ENCODE measurements at places on chromosomes 7 and 10.

GRCh38 chr7:1533547-1534329 is 3.2 kb downstream of the MAFK start:
- DNase-seq, result no peak

DNA sequence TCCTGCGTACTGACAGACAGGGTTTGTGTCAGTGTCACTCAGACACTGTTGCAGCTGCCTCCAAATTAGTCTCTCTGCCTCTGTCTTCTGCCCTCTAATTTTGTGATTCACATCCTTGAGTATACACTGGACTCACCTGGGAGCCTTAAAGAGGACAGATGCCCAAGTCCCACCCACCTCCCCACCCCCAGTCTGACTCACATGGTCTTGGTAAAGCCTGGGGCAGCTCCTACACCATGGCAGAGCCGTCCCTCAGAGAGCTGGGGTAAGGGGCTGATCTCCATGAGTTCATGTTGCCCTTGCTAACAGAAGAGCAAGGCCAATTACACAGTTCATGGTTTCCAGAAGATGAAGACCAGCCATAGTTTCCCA is 197.6 kb upstream of the STK17A start:
- no peak for DNase-seq

- DNase-seq, result no peak
These were observed 245.5 kb upstream of the NRP1 start for GRCh38 chr10:33579996-33580395.

DNA sequence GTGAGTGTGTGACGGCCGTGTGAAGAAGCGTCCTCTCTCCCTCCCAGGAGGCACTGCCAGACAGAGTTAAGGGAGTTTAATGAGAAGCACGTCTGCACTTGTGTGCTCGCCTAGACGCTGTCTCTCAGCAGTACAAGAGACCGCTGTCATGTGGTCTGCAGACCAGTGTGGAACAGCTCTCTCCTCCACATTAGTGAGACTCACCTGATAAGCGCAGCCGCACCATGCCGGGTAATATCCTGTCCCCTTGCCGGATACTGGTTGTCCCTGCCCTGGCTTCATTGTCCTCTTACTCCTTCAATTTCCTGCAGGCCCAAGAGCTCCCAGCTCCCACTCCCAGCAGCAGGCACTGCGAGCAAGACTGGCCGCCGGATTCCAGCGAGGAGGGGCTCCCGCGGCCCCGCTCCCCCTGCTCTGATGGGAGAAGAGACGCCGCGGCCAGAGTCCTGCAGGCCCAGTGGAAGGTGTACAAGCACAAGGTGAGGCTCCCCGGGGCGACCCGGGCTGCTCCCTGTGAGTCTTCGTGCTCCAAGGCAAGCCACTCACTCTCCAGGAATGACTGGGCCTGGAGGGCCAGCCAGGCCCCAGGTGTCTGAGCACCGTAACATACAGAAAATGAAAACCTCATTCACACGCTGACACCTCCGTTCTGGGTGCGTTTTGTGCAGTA is 33.5 kb upstream of the TTYH3 start:
- no peak for DNase-seq

- no peak for DNase-seq
These were observed 23.7 kb upstream of the POU6F2 start for GRCh38 chr7:38953971-38954370.

DNA sequence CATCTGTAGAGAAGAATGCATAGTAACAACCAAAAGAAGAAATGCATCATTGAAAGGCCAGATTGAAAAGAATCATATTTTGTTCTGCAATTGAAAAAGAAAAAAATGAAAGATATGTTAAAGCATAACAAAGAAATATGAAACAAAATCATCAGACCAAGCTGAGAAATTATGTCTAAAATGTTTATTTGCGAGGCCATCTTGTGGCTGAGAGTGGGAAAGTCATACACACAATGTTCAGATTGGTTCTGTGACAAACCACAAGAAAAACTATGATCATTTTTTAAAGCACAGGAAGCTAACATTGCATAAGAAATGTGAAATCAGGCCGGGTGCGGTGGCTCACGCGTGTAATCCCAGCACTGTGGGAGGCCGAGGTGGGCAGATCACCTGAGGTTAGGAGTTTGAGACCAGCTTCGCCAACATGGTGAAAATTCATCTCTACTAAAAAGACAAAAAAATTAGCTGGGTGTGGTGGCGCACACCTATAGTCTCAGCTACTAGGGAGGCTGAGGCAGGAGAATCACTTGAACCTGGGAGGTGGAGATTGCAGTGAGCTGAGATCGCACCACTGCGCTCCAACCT is 36.6 kb downstream of the ABCB5 start:
- no peak for DNase-seq

DNA sequence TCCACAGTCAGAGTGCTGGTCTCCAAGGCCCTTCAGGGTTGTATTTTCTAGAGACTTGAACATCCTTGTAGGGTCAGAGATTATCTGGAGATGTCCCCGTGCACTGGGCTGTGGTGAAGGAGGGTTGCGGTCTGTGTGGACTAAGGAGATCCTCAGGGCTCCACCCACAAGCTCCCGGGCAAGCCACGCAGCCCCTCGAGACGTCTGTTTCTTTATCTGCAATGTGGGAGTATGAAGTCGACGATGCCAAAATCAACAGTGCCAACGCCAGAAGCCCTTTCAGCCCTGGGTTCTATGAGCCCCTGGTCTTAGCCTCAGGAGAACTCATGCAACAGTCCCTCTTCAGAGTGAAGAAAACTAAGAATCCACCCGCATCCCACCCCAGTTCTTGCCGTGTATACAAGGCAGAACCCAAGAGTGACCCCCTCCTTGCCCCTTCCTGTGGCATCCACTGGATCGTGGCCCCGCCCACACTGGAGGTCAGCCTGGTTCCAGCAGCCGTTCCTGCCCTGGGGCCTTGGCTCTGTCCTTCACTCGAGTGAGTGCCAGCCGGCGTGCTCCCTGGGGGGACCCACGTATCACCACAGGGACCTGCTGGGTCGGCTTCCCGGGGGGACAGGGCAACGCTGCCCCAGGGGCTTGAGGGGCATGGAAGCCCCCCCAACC is 6.0 kb upstream of the SHH start:
- no peak for DNase-seq

- DNase-seq, result no peak
These were observed 25.1 kb downstream of the AQP1 start for GRCh38 chr7:30936650-30937245.

GRCh38 chr10:74929197-74929596 is 102.8 kb downstream of the KAT6B start:
- DNase-seq, result no peak

- DNase-seq, result no peak
These were observed 174.4 kb downstream of the ARID5B start for GRCh38 chr10:62075912-62076311.

- DNase-seq, result no peak
These were observed 77.4 kb downstream of the ZEB1 start for GRCh38 chr10:31396376-31396775.

GRCh38 chr7:133044722-133045473 is 37.0 kb downstream of the CHCHD3 start:
- DNase-seq, result no peak

GRCh38 chr10:77970869-77971803 is 44.6 kb upstream of the DLG5 start:
- DNase-seq, result no peak

DNA sequence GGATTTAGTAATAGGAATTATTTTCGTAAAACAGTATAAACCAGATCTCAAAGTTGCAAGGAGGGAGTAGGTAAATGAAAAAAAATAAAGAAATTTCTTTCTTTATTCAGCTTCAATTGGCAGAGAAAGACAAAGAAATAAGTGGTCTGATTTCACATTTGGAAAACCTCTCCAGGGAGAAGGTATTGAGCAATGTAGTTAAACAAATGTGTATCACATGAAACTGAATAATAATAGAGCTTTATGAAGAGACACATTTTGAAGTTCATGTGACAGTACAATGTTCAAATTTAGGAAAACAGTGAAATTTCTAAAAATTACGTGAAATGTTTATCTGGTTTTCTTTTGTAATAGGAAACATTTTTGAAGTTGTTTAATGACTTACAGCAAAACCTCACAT is 63.0 kb downstream of the TAX1BP1 start:
- DNase-seq, result no peak

DNA sequence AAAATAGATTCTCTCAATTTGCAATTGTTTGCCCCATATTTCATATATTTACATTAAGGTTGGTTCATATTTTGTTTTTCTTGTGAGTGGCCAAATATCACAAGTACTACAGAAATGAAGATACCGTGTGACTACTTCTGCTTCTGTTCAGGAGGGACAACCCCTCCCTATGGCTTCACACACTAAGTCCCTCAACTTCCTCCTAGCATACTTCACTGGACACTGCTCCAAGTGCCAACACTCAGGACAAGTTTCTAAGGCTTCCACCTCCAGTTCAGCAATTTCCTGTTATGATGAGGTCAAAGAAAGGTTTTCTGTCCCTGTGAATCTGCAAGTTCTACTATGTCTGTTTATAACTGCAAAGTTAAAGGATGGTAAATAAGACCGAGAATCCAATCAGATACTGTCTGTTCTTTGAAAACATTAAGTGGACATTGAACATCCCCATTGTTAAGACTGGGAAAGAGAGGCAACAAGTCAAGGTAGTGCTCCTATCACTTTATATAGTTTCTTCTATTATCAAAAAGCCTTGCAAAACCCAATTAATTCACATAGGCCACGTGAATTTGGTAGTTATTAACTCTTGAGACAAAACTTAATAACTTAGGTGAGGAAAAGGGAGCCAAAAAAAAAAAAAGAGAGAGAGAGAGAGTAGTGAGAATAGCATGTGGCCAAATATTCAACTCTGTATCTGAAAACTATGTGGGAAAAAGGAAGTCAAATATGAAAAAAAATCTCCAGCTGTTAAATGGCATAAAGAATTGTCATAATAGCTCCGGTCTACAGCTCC is 81.3 kb upstream of the DKK1 start:
- no peak for DNase-seq

DNA sequence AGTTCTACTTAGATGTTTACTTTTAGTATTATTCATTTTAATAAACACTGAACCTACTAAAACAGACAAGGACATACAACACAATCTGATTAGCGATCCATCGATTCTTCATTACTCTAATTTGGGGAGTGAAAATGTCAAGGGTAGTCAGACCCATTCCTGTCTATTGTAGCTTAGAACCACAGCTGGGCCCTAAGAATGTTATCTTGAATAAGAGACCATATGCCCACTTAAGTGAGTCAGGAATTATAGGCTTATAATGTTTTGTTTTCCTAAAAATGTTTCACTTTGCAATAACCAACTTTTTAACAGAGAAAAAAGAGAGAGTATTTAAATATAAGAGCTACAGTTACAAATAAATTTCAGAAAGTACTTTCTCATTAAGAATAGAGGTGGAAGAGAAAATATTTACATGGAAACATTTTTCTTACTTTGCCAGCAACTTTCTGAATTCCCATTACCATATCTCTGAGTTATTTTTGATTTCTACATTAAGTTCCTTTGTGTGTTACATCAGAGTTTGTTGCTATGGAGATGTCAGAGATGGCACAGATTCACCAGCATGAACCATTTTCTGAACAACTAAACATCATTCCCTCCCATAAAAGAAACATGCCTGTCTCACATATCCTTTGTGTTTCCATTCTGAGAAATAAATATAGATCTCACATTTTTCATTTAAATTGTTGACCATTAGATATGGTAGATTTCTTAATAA is 75.4 kb upstream of the SLC13A1 start:
- no peak for DNase-seq

GRCh38 chr10:103917302-103918052 is 507 bp downstream of the STN1 start:
- DNase-seq, result no peak

Measured in activated naive CD4-positive, alpha-beta T cell (primary cell).